ENCODE measurements at places on chromosomes 12 and 14.
A peak's percentile ranks its signal among the peaks of the same experiment; 100 is the strongest.

- H3K4me3 ChIP-seq: no peak overlapping the region
- DNase-seq: no peak
- no peaks in the 10 kb centered on the region for H3K27me3 ChIP-seq
Measured at GRCh38 chr12:101782273-101782731, 43.0 kb upstream of the SYCP3 start.

DNA sequence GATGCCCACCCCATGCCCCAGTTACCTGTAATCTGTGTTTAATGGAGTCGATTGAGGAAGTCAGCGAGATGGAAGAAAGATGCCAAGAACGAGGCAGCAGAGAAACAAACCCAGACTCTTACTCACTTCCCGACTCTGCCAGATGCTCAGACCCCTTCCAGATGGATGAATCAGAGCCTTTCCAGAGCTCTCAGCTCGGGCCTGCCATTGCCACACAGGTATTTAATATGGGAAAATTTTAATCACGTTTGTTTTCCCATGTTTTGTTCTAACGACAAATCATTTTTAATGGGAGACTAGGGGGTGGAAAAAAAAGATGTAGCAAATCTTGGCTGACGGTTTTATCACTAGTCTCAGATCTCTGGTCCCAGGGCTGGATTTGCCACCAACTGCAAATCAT is 72.5 kb upstream of the SRRM4 start:
- no peaks in the 10 kb centered on the region for H3K4me1 ChIP-seq
- H3K4me3 ChIP-seq: no peak overlapping the region
- no peaks in the 10 kb centered on the region for H3K27me3 ChIP-seq
- DNase-seq: no peak
- no peak overlapping the region for H3K27ac ChIP-seq

- no peak for DNase-seq
- H3K36me3 ChIP-seq: no peaks in the 10 kb centered on the region
- no peaks in the 10 kb centered on the region for H3K4me1 ChIP-seq
- no peak overlapping the region for H3K27ac ChIP-seq
- no peaks in the 10 kb centered on the region for H3K27me3 ChIP-seq
- no peak overlapping the region for H3K4me3 ChIP-seq
Measured at GRCh38 chr12:102406033-102406584, 74.3 kb downstream of the IGF1 start.

GRCh38 chr12:49543914-49544815 is 5.3 kb downstream of the KCNH3 start:
- H3K36me3 ChIP-seq: no peaks in the 10 kb centered on the region
- no peaks in the 10 kb centered on the region for H3K27me3 ChIP-seq
- no peaks in the 10 kb centered on the region for H3K4me1 ChIP-seq
- H3K4me3 ChIP-seq: no peak overlapping the region

- no peak overlapping the region for H3K4me3 ChIP-seq
- DNase-seq: no peak
- peaks cover 21% of the 10 kb centered on the region for H3K36me3 ChIP-seq
- H3K27me3 ChIP-seq: no peaks in the 10 kb centered on the region
- H3K27ac ChIP-seq: no peak overlapping the region
- no peaks in the 10 kb centered on the region for H3K4me1 ChIP-seq
Measured at GRCh38 chr12:76356071-76356470, 7.9 kb upstream of the BBS10 start.

- DNase-seq: peak; percentile 43
- H3K4me3 ChIP-seq: no peak overlapping the region
- H3K27ac ChIP-seq: peak overlapping the region; percentile 92
Measured at GRCh38 chr12:106079148-106079738, 59.5 kb downstream of the NUAK1 start.

GRCh38 chr12:63302269-63302940 is 151.4 kb upstream of the AVPR1A start:
- no peaks in the 10 kb centered on the region for H3K27me3 ChIP-seq
- H3K4me1 ChIP-seq: peaks cover 10% of the 10 kb centered on the region
- no peaks in the 10 kb centered on the region for H3K36me3 ChIP-seq
- H3K27ac ChIP-seq: peak overlapping the region; percentile 58

GRCh38 chr12:84551373-84551772 is 361.2 kb downstream of the SLC6A15 start:
- H3K4me1 ChIP-seq: no peaks in the 10 kb centered on the region
- H3K4me3 ChIP-seq: no peak overlapping the region
- DNase-seq: no peak
- no peak overlapping the region for H3K27ac ChIP-seq
- no peaks in the 10 kb centered on the region for H3K36me3 ChIP-seq

DNA sequence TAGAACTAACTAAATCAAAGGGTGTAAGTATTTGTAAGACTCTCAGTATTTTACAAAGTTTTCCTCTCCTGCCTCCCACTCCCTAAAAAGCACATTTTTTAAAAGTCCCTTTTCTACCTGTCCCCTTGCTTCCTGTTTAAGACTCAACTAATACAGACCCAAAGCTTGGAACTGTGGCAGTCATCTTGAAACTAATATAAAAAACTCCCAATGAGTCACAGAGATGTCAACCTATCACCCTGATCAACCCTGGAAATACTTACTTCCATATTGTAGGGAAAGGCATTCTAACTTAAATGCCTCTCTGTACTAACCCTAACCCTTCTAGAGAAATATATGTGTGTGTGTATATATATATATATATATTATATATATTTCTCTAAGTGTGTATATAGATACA is 184.8 kb downstream of the SPTSSA start:
- DNase-seq: no peak
- H3K4me3 ChIP-seq: no peak overlapping the region
- no peaks in the 10 kb centered on the region for H3K4me1 ChIP-seq
- H3K36me3 ChIP-seq: no peaks in the 10 kb centered on the region

DNA sequence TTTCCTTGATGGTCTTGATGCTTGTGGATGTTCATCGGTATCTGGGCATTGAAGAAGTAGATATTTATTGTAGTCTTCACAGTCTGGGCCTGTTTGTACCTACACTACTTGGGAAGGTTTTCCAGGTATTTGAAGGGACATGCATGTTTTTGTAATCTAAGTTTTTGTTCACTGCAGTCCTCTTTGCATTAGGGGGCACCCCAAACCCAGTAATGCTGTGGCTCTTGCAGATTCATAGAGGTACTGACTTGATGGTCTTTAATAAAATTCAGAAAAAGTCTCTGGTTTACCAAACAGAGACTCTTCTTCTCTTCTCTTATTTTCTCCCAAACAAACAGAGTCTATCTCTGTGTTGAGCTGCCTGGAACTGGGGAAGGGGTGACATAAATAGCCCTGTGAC is 150.9 kb upstream of the SLC16A7 start:
- no peak overlapping the region for H3K4me3 ChIP-seq
- no peaks in the 10 kb centered on the region for H3K27me3 ChIP-seq
- H3K36me3 ChIP-seq: no peaks in the 10 kb centered on the region
- no peaks in the 10 kb centered on the region for H3K4me1 ChIP-seq

- no peaks in the 10 kb centered on the region for H3K4me1 ChIP-seq
- H3K4me3 ChIP-seq: no peak overlapping the region
- DNase-seq: no peak
- H3K36me3 ChIP-seq: no peaks in the 10 kb centered on the region
Measured at GRCh38 chr12:97283297-97283696, 179.3 kb upstream of the RMST start.

DNA sequence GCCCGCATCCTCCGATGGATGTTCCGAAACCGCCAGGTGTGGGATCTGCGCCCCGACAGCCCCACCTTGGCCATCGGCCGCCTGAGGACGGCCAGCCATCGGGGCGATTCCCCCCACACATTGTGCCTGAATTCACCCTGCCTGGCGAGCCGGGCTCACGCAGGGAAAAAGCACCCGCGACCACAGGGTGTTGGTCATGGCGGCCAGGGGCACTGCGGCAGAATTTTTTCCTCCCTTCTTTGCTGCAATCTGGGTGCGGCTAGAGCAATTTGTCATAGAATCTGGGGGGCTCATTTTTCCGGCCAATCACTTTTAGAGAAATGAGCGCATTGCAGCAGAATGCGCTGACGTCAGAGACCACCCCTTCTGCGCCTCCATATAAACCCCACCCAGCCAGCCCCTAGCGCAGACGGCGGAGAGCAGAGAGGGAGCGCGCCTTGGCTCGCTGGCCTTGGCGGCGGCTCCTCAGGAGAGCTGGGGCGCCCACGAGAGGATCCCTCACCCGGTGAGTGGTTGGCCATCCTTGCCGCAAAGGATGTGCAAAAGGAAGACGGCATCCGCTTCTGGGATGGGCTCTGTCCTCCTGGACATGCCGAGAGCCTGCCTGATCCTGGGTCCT is at the start of gene MEG3:
MEG3 (plus strand) TSS at position 406 of the 619 bp plus-strand sequence.
- peak within 1 kb of the TSS; percentile 56 for H3K27ac ChIP-seq
- no peaks in the 10 kb centered on the region for H3K27me3 ChIP-seq
- no peak for DNase-seq
- H3K36me3 ChIP-seq: no peaks in the 10 kb centered on the region
- H3K4me1 ChIP-seq: no peaks in the 10 kb centered on the region

DNA sequence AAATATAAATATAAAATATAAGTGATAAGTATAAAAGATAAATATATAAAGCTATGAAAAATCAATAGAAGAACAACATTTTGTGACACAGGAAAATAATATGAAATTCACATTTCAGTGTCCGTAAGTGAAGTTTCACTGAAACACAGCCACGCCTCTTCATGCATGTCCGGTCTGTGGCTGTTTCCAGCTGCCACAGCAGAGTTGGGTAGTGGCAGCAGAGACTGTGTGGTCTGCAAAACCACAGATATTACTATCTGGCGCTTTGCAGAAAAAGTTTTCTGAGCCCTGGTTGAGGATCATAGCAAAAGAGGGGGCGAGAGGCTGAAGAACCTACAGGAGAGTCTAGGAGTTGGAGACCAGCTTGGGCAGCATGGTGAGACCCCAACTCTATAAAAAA is 780 bp downstream of the SERPINA4 start:
- H3K4me3 ChIP-seq: no peak overlapping the region
- no peak overlapping the region for H3K27ac ChIP-seq
- DNase-seq: no peak
- no peaks in the 10 kb centered on the region for H3K36me3 ChIP-seq

DNA sequence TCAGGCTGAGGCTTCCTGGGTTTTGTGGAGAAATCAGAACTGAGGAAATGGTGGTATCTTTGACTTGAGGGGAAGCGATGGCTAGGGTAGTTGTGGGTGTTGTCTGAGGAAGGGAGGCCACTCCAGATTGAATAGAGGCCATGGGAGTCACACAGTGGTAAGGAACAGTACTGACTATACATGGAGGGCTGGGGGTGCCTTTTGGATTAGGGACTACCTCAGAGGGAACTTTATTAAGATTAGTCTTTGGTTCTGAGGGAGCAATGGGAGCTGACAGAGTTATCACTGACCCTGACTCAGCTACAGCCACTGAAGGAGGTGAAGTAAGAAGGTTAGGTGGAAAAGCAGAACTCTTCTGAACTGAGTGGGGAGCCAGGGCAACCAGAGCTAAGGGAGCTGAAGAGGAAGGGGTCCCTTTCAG is 4.4 kb downstream of the NACA start:
- no peaks in the 10 kb centered on the region for H3K27me3 ChIP-seq
- H3K4me1 ChIP-seq: peaks cover 32% of the 10 kb centered on the region
- no peak for DNase-seq
- peak overlapping the region; percentile 3 for H3K27ac ChIP-seq
- peaks cover 7% of the 10 kb centered on the region for H3K36me3 ChIP-seq
- H3K4me3 ChIP-seq: no peak overlapping the region

DNA sequence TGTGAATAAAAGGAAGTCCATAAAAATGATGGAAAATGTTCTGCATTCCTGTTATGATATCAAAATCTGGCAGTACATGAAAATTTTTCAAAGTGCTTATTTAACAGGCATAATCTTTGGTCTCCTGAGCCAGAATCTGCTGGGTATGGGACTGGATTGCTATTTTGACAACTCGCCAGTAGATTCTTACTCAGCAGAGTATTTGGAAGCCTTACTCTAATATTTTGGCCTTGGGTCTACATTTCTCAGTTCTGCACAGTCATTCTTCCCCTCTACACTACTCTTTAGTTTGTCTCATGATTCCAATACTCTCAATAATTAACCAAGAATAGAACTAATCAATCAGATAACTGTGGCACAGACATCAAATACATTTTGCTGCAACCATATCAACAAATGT is 1.1 kb upstream of the SLCO1B1 start:
- H3K36me3 ChIP-seq: no peaks in the 10 kb centered on the region
- no peaks in the 10 kb centered on the region for H3K27me3 ChIP-seq
- H3K4me1 ChIP-seq: no peaks in the 10 kb centered on the region
- no peak for DNase-seq
- no peak overlapping the region for H3K4me3 ChIP-seq
- H3K27ac ChIP-seq: no peak overlapping the region

DNA sequence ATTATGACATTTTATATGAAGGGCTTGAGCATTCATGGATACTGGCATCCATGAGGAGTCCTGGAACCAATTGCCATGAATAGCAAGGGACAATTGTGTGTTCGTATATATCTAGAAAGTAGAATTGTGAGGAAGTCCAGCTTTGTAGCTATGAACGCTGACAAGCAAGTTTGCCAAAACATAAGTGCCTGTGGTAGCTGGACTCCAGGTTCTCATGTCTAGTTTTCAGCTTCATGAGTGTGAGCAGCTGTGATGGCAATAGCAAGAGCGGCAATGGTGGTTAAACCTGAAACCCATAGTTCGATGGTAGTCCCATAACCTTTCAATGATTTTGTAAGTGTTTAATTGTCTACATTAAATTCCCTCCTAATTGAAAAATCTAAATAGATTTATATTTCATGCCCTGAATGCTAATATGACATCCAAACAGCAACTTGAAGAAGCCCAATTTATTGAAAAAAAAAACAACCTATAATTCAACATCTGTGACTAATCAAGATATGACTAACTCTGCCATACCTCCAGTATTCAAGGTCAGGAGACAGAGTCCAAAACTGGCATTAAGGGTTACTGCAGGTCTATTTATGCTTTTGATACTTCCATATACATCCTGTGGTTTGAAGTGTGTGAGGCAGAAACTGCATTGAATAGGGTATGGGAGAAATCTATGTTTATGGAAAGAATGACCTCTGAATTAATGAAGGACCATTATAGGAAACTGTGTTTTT is 50.3 kb upstream of the PCED1B start:
- peaks cover 5% of the 10 kb centered on the region for H3K4me1 ChIP-seq
- no peak overlapping the region for H3K4me3 ChIP-seq
- H3K27me3 ChIP-seq: no peaks in the 10 kb centered on the region
- H3K36me3 ChIP-seq: no peaks in the 10 kb centered on the region
- H3K27ac ChIP-seq: no peak overlapping the region

DNA sequence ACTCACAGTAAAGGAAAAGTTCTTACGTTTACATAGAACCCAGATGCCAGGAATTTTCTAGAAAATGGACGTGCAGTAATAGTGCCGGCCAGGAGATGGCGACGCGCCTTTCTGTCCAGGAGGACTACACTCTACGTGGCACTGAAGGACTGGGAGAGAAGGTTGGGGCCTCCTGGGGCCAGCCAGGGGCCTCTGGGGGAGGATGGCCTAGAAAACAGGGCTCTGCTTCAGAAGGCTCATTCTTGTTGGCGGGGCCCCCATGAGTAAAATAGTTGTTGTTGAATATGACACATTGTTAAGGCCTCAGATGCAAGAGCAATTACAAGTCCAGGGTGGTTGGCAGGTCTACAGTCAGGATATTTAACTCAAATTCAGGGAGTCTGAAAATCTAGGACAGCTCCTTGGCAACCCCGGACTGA is 120.1 kb upstream of the MAX start:
- H3K4me3 ChIP-seq: no peak overlapping the region
- H3K4me1 ChIP-seq: no peaks in the 10 kb centered on the region
- no peak overlapping the region for H3K27ac ChIP-seq
- H3K27me3 ChIP-seq: no peaks in the 10 kb centered on the region
- no peak for DNase-seq

Data from ascending aorta (tissue), 2 donors.